Activated CD4-positive, alpha-beta T cell treated with anti-CD3 and anti-CD28 coated beads for 1 hour (primary cell): ENCODE measurements at places on chromosomes 16 and 17.

GRCh38 chr17:64032081-64032480, 11.6 kb upstream of the ICAM2 start:
- no peak for DNase-seq

- DNase-seq, result no peak
Measured at GRCh38 chr16:65984296-65984695, 382.2 kb upstream of the CDH5 start.

DNA sequence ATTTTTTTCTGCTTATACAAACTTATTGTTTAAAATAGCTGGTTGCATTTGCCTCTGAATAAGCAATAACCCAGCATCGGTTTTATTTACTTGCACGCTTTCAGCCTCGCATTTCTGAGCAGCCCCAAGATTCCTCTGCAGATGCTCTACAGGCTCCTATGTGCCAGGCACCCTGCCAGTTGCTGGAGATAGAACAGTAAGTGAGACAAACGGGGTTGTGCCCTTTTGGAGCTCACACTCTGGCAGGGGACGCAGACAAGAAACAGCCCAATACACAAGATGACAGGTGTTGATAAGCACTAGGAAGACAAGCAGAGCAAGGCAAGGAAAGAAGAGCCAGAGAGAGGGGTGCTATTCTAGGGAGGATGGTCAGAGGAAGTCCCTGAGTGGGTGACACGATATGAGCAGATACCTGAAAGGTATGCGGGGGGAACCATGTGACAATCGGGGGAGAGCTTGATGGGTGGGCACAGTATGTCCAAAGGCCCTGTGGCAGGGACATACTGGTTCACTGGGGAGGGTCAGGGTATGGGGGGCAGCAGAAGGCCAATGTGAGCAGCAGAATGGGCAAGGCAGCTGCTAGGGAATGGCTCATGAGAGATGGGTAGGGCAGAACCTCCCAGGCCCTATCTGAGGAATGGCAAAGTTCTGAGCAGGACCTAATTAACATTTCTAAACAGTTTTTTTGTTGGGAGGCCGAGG, 18.7 kb upstream of the ADORA2B start:
- no peak for DNase-seq

DNA sequence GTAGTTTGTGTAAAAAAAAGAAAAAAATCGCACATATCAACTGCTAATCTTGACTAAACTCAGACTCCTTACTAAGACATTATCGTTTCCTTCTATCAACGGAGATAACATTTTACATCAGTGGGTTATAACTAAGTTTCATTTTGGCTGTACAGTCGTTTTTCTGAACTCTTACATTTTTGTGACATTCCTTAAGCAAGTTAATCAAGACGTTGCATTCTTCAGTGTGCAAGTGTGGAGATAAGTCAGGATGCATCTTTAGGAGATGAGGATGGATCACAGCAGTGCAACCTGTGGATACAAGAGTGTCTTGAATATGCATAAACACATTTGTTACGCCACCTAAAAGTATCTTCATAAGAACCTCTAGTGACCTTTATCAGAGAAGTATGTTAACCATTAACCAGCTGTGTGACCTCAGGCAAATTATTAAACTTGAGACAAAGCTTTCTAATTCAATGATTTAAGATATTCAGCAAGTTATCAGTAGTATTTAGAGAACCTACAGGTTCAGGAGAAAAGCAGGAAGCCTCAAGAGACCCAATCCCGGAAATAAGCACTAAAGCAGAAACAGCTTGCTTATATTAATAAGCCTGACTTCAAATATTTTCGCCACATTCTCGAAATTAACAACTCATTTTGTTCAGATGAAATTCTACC, 9.4 kb downstream of the CMC2 start:
- no peak for DNase-seq

- no peak for DNase-seq
Measured at GRCh38 chr17:30805944-30806456, 18.5 kb downstream of the CRLF3 start.

- no peak for DNase-seq
Measured at GRCh38 chr17:73297934-73298861, 13.6 kb downstream of the CDC42EP4 start.

DNA sequence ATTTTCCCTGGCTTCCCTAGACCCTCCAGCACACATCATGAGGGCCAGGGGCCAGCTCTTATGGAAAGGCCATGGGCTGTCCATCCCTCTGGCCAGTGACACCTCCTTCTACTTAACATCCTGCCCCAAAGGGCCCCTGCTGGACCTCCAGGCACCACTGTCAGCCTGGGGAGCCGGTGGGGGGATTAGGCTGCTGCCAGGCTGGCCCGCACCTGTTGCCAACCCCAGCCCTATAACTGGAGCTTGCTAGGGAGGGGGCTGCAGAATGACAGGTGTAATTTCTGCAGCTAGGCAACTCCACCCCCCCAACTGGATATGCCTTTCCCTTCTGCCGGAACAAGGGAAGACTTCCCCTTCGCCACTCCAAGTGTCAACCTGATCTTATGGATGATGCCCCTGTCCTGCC, 12.5 kb downstream of the RARA start:
- no peak for DNase-seq

DNA sequence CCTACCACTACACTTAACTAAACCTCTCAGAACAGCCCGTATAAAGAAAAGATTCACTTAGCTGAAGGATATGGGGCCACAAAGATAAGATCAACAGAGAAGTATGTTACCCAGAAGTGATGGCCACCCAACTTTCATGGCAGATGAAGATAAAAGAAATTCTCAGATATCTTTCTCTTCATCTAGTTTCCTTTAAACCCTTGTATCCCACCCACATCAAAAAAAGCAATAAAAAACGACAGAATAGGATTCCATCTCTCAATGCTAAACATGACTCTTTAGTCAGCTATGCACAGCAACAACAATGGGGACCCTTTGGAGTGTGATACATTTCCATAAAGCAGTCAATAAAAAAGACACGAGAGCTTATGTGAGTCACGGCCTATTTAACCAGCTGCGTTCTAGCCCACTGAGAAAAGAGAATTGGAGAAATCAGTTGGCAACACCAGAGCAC, 86.6 kb downstream of the SNX11 start:
- no peak for DNase-seq

DNA sequence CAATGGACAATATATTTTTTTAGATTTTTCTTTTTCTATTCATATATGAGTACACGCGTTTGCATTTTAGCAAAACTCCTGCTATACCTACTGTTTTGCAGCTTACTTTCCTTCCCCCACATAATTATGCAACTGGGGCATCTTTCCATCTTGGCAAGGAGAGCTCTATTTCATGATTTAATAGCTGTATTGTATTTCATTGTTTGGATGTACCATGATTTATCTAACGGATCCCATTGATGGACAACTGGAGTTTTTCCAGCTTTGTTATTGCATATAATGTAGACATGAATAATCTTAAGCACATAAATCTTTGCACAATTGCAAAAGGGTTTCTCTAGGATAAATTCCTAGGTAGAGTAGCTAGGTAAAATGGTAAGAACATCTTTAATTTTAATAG, 133.9 kb downstream of the PITPNC1 start:
- no peak for DNase-seq
